ENCODE measurements at places on chromosomes 16 and 17. TPM values are rescaled to one million over a fixed set of nuclear protein-coding genes. Genes with fewer than 3 reads are reported as not detected.

The PLA2G10 gene
- not detected for total RNA-seq

The OTOA gene
- total RNA-seq = 0.11 TPM

The OSGIN1 gene
- 0.84 TPM for total RNA-seq

The PRKCB gene
- 71.9 TPM for total RNA-seq

The PRSS36 gene
- total RNA-seq = 1.3 TPM

The PTX4 gene
- total RNA-seq = not detected

The STX1B gene
- total RNA-seq = 0.55 TPM

The PNMT gene
- total RNA-seq = not detected

The RNF222 gene
- total RNA-seq = not detected

The GPT2 gene
- total RNA-seq = 8.0 TPM

The CHST4 gene
- not detected for total RNA-seq

The NUPR1 gene
- total RNA-seq = not detected

The KRTAP9-2 gene
- total RNA-seq = not detected

The OTOP2 gene
- total RNA-seq = not detected

The ASB16 gene
- total RNA-seq = 0.75 TPM

The FBXO39 gene
- 1.6 TPM for total RNA-seq

The DNAI2 gene
- total RNA-seq = 0.50 TPM

The KAT2A gene
- 45.5 TPM for total RNA-seq

The SMG6 gene
- 56.0 TPM for total RNA-seq

The INCA1 gene
- 0.25 TPM for total RNA-seq

The ASGR1 gene
- total RNA-seq = 0.91 TPM

The NDUFB10 gene
- total RNA-seq = 119 TPM

The KRTAP9-8 gene
- total RNA-seq = not detected
